ENCODE measurements at places on chromosomes 4 and X.

- DNase-seq, result no peak
Measured at GRCh38 chr4:10963958-10964703, 279.6 kb upstream of the CLNK start.

DNA sequence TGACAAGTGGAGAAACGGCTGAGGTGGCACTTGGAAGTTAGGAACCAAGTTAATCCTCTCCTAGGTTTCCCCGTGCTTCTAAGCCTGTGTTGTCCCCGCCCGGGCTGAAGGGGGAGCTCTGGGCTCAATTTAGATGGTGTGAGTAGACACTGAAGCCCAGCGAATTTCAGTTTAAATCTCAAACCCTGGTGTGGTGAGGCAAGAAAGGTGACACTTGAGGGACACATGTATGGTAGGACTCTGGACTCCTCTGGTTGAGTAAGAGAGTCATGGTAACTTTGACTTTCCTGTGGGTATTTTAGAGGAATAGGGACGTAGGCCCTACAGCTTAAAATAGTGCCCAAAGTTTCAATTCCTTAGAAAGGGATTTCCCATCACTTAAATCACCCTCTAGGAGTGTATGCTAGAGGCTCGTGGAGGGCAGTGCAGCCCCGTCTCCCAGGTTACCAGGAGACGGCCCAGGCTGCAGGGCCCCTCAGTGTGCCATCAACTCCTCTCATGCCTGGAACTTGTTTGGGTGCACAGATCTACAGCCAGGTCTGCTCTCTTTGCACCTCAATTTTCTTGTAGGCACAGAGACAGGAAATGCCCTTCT, 24.0 kb downstream of the HAND2 start:
- peak; percentile 24 for DNase-seq

DNA sequence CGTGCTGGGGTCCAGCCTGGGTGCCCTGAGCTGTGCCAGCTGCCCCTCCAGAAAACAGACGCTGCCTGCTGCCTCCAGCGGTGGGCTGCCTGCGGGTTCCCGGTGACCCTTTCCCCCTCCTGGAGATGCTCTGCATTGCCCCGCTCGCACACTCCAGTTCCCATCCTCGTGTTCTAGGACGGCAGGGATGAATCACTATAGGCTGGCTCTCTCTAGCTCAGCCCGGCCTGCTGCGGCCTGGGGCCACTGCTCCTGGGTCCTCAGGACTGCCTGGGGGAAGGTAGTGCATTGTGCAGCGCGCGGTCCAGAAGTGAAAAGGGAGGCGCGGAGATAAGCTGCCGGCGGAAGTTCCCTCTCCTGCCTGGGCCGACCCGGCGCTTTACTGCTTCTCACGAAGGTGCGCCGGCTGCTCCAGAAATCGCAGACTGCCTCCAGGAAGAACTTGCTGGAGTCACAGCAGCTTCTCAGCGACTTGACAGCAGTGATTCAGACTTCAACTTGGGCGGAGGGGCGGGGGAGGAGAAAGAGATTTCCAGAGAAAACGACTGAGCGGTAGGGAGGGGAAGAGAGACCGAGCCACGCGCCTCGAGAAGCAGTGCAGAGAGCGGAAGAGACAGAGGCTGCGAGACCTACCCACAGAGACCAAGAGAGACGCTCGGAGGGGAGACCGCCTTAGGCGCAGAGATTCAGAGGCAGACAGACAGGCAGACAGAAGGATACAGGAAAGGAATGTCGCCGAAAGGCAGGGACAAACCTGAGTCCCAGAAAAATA, 6.7 kb upstream of the MSX1 start:
- DNase-seq, result no peak

GRCh38 chr4:115219315-115219860, 106.0 kb upstream of the NDST4 start:
- DNase-seq, result no peak

DNA sequence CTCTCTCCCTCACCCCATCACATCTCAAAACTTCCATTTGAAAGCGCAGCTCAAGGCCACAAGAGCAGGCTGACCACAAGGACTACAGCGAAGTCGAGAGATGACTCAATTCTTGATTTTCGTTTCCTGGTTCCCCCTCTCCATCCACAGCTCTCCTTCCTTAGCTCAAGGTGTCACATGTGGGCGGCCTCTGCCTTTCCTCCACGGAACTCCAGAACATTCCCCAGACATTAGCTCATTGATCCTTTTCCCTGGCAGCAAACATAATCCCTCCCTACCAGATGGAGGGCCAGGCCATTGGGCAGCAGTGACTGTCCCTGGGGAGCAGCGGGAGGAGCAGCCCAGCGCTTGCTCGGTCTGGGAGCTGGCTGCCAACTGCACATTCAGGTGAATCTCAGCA, 56.3 kb downstream of the CCDC149 start:
- DNase-seq, result no peak

- peak; percentile 63 for DNase-seq
Measured at GRCh38 chr4:4386296-4386735, 586 bp upstream of the NSG1 start.

DNA sequence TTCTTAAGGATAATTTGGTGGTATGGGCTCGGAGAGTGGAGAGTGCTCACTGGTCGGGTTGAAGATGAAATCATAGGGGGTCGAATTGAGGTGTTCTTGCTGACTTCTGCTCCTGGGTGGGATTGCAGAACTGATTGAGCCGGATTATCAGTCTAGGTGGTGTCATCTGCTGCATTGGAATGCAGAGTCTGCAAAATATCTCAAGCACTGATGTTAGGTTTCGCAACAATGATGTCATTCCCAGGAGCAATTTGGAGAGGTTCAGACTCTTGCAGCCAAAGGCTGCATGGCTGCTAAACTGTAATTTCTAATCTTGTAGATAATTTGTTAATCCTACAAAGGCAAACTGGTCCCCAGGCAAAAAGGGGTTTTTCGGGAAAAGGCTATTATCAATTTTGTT, 67.7 kb downstream of the RHOH start:
- no peak for DNase-seq

- DNase-seq, result no peak
Measured at GRCh38 chr4:153579410-153579809, 104.7 kb upstream of the TLR2 start.

GRCh38 chrX:42384956-42385355, 393.0 kb downstream of the PPP1R2C start:
- DNase-seq, result no peak

GRCh38 chrX:18227458-18227857, 6.8 kb upstream of the BEND2 start:
- DNase-seq, result no peak

GRCh38 chrX:20538974-20539373, 272.3 kb upstream of the RPS6KA3 start:
- DNase-seq, result no peak

- no peak for DNase-seq
Measured at GRCh38 chr4:181477591-181477990, 765.6 kb upstream of the TENM3 start.

- no peak for DNase-seq
Measured at GRCh38 chr4:1823545-1823932, 30.4 kb downstream of the FGFR3 start.

DNA sequence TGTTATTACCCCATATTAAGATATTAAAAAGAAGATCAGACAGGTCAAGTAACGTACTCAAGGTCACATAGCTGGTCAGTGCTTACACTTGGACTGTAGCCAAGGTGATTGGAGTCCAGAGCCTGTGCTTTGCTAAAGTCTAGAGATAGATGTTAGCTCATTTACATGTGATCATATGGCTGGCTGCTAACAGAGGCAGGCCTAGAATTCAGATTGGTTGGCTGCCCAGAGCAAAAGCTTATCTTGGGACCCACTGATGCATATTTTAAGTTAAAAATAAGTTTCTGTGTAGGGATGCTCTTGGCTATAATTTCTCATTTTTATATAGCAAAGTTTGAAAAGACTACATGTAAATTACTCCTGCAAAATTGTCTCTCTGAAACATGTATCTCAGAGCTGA, 18.1 kb upstream of the EXOC1L start:
- no peak for DNase-seq

GRCh38 chrX:54964766-54965497, 29.1 kb downstream of the PFKFB1 start:
- DNase-seq, result no peak

DNA sequence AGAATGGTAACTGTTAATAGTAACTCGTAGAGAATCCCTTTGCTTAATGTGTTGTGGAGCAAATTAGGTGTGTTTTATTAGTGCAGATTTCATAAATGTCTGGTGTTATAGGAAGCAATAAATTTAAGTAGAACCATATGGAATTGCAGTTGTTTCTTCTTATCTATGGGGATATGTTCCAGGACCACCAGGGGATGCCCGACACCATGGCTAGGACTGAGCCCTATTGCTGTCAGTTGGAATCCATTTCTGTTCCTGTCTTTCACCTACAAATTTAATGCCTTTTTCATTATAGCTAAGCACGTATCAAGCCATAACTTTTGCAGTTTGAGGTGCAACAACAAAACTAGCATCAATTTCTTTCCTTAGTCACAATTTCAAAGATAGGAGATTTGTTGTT, 72.5 kb downstream of the DDIT4L start:
- no peak for DNase-seq

DNA sequence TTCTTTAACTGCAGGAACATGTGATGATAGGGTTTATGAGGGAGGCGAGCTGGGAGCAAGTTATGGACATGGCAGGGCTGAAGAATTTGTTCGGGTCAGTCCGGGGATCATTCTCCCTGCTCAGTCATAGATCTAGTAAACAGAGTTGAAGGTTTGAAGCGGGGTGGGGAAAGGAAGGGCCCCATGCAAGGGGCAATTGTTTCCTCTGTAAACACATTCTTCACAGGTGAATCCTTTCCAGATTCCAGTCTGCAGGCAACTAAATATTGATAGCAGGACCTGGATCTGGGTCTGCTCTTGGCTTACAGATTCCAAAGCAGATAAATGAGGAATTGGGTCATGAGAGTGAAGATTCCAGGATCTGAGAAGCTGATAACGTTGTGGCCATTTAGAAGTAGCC, 44.3 kb upstream of the ARHGAP24 start:
- DNase-seq, result no peak

DNA sequence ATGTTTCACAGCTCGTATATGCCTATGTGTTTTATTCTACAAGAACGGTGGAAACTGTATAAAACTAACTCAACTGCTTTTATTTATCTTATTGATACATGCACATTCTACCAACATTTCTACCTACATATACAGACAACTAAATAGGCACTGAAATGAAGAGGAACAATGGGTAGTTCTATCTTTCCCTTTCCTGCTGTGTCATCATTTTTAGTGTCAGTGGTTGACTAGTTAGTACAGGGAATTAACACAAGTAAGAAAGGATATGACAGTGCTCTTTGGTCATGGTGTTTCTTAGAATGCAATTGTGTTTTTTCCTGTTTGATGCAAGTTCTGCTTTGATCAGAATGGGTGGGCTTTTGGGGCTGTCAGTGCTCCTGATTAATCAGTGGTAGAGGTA, 293.8 kb upstream of the CTSO start:
- no peak for DNase-seq

DNA sequence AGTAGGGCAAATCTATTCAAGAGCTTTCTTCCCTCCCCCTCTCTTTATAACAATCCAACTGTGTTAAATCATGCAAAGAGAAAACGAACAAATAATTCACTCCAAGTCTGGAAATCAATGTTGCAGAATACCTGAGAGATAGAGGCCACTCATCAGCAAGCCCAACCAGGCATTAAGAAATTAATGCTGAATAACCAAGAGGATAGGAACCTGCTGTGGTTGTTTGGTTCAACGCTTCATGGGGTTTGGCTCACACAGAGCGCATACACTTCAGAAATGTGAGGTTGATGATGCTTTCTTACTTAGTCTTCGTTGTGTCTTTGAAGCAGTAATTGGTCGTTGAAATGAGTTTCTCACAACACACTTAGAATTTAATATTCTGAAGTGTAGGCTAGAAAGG, 1540.0 kb upstream of the PABPC4L start:
- no peak for DNase-seq

DNA sequence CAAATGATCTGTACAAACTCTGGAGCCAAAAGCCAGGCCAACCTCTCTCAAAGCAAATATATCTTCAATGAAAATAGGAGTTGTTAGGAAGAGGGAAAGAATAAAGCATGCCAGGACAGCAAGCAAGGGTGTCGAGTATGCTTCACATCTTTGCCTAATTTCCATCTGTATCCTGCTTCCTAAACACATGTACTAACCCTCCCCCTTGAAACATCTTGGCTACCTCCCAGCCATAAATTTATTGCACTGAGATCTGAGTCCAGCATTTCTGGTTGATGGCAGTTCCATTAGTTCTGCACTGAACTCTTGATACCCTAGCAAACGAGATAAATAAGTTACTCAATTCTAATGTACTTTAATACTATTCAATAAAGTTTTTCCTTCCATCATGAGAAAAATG, 430.5 kb upstream of the TRAM1L1 start:
- no peak for DNase-seq

- DNase-seq, result no peak
Measured at GRCh38 chrX:41868392-41868977, 54.9 kb downstream of the CASK start.

GRCh38 chrX:103344606-103345005, 11.7 kb upstream of the TCEAL9 start:
- no peak for DNase-seq

DNA sequence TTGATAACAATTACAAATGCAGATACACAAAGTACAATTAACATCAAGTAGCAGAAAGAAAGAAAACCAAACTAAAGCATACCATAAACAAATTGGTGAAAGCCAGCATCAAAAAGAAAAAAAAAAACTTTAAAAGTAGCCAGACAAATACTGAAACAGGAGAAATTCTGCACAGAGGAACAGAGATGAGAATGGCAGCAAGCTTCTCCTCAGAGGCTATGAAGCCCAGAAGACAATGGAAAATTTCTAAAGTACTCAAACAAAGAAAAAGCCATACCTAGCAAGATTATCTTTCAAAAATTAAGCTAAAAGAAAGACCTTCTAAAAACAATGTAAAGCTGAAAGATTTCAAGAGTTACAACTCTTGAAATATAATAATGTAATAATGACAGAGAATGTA, 471.3 kb downstream of the SPOCK3 start:
- DNase-seq, result no peak

DNA sequence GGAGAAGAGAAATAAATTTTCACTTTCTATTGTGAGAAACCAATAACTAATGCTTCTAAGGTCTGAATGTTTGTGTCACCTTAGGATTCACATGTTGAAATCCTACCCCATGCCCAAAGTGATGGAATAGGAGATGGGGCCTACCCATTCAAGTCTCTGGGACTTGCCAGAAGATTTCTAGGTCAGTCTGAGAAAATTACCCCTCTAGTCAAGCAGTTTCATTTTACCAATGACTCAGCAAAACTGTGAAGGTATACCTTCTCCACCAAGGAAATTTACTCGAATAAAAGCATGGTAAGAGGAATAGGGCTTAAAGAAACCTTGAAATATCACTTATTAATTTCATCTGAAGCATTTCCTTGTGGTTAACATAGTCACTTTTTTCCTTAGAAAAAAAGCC, 23.5 kb upstream of the PAPSS1 start:
- no peak for DNase-seq

DNA sequence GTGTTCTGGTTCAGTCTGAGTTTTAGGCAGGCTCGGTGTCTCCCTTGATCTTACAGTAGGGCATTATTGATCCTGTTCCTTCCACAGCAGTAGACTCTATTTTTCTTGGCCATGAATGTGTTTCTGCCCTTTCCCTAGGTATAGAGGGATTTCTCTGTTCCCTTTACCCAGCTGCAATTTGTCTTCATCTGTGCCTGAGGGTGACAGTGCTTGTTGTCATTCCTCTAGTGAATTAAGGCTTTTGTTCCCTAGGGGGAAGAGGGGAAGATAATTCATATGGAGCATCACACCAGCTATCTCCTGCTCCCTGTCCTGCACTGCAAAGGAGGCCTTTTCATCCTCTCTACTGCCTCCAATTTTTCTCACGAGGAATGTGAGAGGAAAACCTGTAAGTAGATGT, 39.7 kb upstream of the CXorf51A start:
- no peak for DNase-seq

Data from NCI-H526 treated with DMSO at 0.1 percent for 48 hours (cell line).